A549 treated with AZD2906 at 1 μM for 4 hours (cell line): ENCODE measurements at places on chromosomes 2 and 18. TPM values are rescaled to one million over a fixed set of nuclear protein-coding genes. Genes with fewer than 3 reads are reported as not detected.

The CGREF1 gene
- total RNA-seq = 6.8 to 7.9 TPM (median 7.3 TPM) in 5 replicates

The NT5C1B gene
- not detected in 5 replicates for total RNA-seq

The COL4A3 gene
- 0.60 to 0.96 TPM (median 0.80 TPM) in 5 replicates for total RNA-seq

The ANKRD30BL gene
- total RNA-seq = not detected in 5 replicates

The PLGLB2 gene
- 0.10 to 0.33 TPM (median 0.19 TPM) in 5 replicates for total RNA-seq

The RUFY4 gene
- total RNA-seq = 0.08 TPM in 1 of 5 replicates, not detected in the others

The SP100 gene
- 26.2 to 31.4 TPM (median 27.1 TPM) in 5 replicates for total RNA-seq

The ABCB11 gene
- total RNA-seq = 0.01 to 0.06 TPM (median 0.02 TPM) in 5 replicates

The PSME4 gene
- 40.5 to 50.2 TPM (median 44.3 TPM) in 5 replicates for total RNA-seq

The GKN1 gene
- total RNA-seq = 0.37 to 0.77 TPM (median 0.66 TPM) in 5 replicates

The SLC14A1 gene
- 0.14 TPM in 1 of 5 replicates, not detected in the others for total RNA-seq

The ARHGAP28 gene
- 0.09 to 0.17 TPM (median 0.13 TPM) in 4 of 5 replicates, not detected in the other for total RNA-seq

The C18orf54 gene
- 2.1 to 3.2 TPM (median 3.0 TPM) in 5 replicates for total RNA-seq

The CFLAR gene
- total RNA-seq = 86.9 to 124 TPM (median 99.4 TPM) in 5 replicates

The IL1R1 gene
- 40.1 to 55.7 TPM (median 47.1 TPM) in 5 replicates for total RNA-seq

The FAHD2B gene
- total RNA-seq = 11.5 to 13.5 TPM (median 12.2 TPM) in 5 replicates

The TMEFF2 gene
- total RNA-seq = 0.34 to 0.46 TPM (median 0.36 TPM) in 5 replicates

The FAM124B gene
- total RNA-seq = not detected in 5 replicates

The SCN9A gene
- total RNA-seq = 2.3 to 4.5 TPM (median 3.7 TPM) in 5 replicates

The PRSS56 gene
- total RNA-seq = 0.06 to 0.17 TPM (median 0.09 TPM) in 5 replicates

The AFF3 gene
- 0.01 to 0.06 TPM (median 0.02 TPM) in 5 replicates for total RNA-seq
